ENCODE measurements at places on chromosomes 1 and 21.

- no peak for DNase-seq
Measured at GRCh38 chr1:117026361-117026760, 24.8 kb downstream of the CD101 start.

DNA sequence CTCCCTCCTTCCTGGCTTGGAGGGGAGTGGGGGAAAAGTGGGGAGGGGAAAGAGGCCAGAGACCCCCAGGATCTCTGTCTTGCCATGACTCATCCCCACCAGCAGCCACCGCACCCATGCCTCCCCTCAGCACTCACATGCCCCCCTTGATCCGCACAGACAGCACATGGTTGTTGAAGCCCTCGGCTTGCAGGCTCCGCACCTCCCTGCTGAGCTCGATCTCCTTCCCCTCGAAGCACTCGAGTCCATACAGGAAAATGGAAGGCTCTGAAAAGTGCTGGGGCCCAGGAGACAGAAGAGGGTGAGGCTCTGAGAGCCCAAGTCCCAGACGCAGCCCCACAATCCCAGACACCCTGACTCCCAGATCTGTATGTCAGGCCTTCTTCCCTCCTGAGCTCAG lies 10.8 kb downstream of the CD52 start:
- DNase-seq: no peak

GRCh38 chr1:29592731-29593130 lies 356.4 kb downstream of the PTPRU start:
- DNase-seq: no peak

DNA sequence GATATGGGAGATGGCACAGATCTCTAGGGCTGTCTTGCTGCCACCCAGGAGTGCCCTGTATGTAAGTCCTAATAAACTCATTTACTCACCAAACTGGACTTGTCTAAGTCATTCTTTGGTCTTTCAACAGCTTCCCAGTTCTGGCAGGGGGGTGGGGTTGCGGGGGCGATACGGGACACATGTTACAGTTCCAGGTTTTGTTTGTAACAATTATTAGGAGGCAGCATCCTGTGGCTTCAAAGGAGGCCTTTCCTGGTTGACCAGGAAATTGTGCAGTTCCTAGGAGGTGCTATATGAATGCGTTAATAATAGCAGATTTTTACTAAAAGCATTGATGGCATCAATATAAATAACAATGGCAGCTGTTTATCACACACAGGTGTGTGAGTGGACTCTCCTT lies 42.7 kb upstream of the TRIM45 start:
- no peak for DNase-seq
